Left lung (tissue), 14 donors: ENCODE measurements at places on chromosomes 7 and 10. TPM values are rescaled to one million over a fixed set of nuclear protein-coding genes. Genes with fewer than 3 reads are reported as not detected.

The ODAD2 gene
- 6.5 TPM for polyA plus RNA-seq

The UPF2 gene
- polyA plus RNA-seq = 36.0 TPM

The CRHR2 gene
- polyA plus RNA-seq = 0.23 TPM

DNA sequence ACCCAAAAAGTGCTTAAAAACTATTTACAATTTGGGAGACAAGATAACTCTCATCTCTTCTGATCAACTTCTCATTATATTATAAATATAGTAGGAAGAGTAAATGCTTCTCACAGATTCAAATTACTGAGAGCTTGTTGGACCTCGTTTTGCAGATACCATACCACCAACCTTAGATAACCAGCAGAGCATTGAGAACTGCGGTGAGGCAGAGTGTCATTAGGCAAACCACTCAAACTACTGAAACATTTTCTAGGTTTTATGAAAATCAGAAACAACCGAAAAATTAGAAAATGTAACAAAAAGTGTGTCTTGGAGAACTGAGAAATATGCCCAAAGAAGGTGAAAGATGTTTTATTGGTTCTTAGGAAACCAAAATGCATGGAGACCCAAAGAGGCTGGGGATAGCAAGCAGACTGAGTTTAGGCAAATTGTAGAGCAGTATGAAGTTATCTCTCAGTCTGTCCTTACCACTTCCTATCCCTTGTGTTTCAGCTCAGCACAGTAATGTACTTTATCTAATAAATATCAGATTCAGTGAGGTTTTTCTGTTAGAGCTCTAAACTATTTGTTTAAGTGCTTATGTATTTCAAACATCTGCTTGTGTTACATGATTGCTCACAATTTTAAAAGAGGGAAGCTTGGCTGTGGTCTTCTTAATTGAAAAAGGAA is 77.9 kb downstream of the HECTD2 start:
- no peak for DNase-seq

DNA sequence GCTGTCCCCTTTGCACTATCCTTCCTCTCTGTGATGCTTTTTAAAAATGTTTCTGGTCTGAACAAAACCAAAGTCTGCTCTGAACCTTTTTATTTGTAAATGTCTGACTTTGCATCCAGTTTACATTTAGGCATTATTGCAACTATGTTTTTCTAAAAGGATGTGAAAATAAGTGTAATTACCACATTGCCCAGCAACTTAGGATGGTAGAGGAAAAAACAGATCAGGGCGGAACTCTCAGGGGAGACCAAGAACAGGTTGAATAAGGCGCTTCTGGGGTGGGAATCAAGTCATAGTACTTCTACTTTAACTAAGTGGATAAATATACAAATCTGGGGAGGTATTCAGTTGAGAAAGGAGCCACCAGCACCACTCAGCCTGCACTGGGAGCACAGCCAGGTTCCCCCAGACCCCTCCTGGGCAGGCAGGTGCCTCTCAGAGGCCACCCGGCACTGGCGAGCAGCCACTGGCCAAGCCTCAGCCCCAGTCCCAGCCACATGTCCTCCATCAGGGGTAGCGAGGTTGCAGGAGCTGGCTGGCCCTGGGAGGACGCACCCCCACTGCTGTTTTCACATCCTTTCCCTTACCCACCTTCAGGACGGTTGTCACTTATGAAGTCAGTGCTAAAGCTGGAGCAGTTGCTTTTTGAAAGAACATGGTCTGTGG is 11.4 kb upstream of the CSGALNACT2 start:
- no peak for DNase-seq
